Right atrium auricular region (tissue), 2 donors: ENCODE measurements at places on chromosomes 5 and 9. TPM values are rescaled to one million over a fixed set of nuclear protein-coding genes. Genes with fewer than 3 reads are reported as not detected.
A peak's percentile ranks its signal among the peaks of the same experiment; 100 is the strongest.

The ATP10B gene
- total RNA-seq: 0.47 TPM

DNA sequence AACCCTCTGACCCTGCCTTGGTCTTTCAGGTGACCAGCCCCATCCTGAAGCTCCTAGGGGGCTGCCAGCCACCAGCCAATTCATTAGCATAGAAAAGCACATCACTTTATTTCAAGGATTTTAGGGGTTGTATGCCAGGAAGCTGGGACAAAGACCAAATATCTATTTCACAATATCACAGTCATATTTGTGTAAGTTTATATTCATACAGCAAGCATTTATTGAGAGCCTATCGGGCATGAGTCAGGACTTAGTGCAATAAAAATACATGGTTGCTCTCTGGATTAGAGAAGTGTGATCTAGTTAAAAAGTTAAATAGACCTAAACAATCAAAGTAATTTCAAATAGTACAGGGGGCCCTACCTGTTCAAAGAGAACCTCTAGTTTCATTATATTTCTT, 113.8 kb downstream of the ERCC6L2 start:
- DNase-seq: no peak

The CARTPT gene
- total RNA-seq: not detected

- DNase-seq: no peak
Measured at GRCh38 chr5:156037151-156037909, 289.6 kb upstream of the SGCD start.

GRCh38 chr5:78289911-78290310, 4.6 kb downstream of the AP3B1 start:
- DNase-seq: no peak

- DNase-seq: no peak
Measured at GRCh38 chr9:124010665-124011321, 775 bp upstream of the LHX2 start.

The DNM1 gene
- total RNA-seq: 3.9 TPM

DNA sequence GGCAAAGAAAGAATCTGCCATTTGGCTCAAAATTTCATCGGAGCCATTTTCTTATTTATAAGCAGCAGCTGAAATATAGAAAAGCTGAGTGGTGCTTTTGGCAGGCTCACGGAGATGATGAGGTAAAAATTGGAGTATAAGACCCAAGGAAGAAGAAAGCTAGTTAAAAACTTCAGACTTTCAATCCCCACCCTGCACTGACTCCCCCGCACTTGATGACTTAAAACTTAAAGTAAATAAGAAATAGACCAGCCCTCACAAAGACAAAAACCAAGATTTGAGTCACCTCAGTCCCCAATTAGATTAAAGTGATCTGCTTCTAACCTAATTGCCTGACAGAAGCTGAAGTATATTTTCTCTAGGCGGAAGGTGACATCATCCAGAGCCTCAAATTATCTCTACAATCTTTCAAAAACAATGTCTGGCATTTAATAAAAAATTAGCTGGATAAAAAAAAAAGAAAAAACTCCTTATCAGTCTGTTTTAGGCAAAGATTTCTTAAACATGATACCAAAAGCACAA, 124.0 kb upstream of the PJA2 start:
- DNase-seq: no peak

DNA sequence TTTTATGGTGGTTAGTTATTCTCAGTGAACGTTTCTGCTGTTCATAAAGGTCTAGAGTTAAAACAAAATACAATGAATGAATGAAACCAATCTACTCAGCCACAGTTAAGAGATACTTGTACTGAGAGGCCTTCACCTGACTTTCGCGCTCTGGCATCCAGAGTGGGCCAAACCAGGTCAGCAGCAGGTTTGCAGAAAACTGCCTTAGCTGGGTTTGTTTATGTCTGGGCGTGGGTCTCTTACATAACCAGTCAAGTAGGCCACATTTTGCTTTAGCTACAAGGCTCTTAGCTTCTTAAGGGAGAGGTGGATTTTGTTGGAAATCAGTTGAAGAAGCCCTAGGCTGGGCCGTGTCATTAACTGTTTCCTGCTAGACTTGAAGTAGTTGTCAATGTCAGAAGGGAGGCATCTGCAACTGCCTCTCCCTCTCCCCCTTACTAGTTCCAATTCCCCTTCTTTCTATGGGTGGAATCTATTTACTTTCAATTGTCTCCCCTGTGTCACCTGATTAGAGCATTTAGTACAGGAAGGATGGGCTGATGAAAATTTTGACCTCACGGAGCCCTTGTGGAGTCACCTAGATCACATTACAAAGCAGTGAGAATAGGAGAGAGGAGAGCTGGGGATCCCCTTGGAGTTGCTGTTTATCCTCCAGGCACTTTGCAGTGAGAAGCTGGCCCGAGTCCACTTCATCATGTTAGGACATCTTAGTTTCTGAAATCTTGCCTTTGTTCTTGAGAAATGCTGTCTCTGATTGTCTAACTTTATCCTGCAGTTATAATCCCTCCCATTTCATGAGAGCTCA, 200.5 kb downstream of the ARHGEF28 start:
- no peak for DNase-seq

- DNase-seq: no peak
Measured at GRCh38 chr5:171152382-171152781, 156.7 kb upstream of the TLX3 start.

- no peak for DNase-seq
Measured at GRCh38 chr5:139828207-139828895, 32.7 kb downstream of the PSD2 start.

The KIF12 gene
- total RNA-seq: not detected

DNA sequence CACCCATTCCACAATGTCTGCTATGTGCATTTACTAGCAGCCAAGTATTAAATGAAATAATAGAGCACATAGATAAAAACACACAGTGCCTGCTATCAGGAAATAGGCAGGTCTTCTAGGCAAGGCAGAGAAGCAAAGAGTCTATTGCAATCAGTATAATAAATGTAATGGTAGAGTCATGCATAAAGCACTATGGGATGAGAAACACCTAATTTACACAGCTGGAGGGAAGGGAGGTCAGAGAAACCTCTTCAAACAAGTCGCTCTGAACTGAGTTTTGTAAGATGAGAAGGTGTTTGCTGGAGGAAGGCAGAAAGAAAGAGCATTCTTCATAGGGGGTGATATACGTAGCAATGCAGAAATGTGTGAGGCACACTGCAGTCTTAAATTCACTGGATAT, 341.0 kb upstream of the DMAC1 start:
- no peak for DNase-seq

- no peak for DNase-seq
Measured at GRCh38 chr9:125963932-125964331, 216.8 kb downstream of the PBX3 start.

The SUSD3 gene
- 11.8 TPM for total RNA-seq

DNA sequence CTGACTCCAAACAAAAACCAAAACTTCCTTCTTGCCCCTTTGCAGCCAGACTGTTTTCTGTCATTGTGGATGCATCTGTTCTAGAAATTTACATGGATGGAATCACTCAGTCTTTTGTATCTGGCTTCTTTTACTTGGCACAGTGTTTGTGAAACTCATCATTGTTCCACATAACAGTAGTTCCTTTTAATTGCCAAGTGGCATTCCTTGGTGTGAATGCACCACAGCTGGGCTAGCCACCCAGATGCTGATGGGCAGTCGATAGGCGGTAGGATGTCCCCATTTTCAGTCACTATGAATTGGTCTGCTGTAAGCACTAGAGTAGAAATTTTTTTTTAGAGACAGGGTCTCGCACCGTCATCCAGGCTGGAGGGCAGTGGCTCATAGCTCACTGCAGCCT, 6.3 kb upstream of the CLPTM1L start:
- DNase-seq: no peak

The LPAR1 gene
- total RNA-seq: 48.2 TPM

- no peak for DNase-seq
Measured at GRCh38 chr9:76657265-76657664, 107.0 kb upstream of the PCA3 start.

DNA sequence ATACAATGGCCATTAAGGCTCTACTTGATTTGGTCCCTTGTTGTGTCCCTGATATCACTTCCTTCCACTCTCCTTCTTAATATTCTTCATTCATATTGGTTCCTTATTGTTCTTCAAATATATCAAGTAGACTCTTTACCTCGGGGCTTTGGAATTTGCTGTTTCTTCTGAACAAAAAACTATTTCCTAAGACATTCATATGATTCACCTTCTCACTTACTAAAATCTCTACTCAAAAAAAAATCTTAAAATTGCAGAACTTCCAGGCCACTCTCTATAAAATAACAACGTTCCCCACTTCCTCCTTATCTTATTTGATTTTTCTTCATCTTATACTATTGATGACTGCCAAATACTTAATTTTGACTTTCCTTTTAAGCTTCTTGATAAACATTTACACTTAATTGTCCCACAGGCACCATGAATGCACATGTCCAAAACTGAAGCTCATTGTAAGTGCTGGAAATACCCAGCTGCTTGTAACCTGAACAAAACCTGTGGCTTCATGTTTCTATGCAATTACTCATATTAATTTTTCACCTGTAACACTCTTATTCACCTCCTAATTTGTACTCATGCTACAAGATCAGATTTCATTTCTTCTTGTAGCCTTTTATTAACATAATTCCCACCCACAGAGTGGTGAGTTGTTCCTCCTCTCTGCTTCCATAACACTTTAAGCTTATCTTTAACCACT, 58.4 kb upstream of the NUDT12 start:
- no peak for DNase-seq

DNA sequence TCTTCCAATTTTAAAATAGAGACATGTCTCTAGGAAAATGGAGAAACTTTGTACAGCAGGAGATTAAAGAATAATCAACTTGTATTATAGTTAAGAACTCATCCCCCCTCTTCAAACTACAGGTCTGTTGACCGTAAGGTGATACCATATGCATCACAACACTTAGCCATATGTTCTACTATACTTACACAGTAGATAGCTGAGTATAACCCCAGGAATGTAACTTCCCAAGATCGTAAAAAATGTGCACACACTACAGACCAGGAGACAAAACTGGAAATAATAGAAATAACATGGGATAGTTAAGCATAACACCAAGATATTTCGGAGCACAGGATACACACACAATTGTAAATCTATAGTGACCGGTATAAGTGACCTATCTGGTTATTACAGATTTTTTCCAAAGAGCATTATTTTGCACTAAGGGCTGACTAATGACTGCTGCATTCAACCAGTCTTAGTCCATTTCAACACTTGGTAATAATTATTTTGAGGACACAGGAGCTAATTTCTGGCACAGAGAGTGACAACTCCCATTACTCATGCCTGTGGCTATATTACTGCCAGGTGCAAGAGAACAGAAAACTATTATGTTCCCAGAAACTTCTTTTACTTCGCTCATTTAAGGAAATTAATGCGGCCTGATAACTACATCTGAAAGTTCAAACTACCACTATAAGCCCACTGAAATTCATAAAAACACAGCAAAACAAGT, 15.4 kb upstream of the ZNF622 start:
- DNase-seq: no peak

GRCh38 chr5:71996789-71997188, 110.5 kb upstream of the MAP1B start:
- no peak for DNase-seq

DNA sequence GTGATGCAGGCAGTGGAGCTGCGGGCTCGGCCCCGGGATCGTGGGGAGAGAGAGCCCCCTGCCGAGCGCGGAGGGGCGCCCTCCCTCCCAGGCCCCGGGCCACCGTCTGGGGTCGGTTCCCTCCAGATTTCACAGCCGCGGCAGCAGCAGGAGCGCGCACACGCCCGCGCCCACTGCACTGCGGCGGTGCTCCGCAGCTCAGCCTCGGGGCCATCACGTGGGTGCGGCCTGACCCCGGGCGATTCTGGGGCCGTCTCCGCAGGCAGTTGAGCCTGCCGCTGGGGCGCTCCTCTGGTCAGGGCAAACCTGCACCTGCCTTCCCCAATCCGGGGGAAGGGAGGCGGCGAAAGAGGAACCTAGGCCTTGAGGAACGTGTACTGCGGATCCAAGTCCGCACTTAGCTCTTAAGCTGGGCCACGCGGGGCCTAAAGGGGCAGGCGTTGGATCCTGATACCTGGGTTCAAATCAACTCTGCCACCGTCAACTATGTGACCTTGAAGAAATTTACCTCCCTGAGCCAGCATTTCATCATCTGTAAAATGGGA, 9.4 kb upstream of the DELE1 start:
- peak; percentile 63 for DNase-seq

- DNase-seq: no peak
Measured at GRCh38 chr5:36029914-36030313, 36.8 kb downstream of the UGT3A2 start.

The SREK1IP1 gene
- total RNA-seq: 4.6 TPM

The RASGEF1C gene
- 0.67 TPM for total RNA-seq

- DNase-seq: peak; percentile 80
Measured at GRCh38 chr9:120928483-120929228, 2.1 kb upstream of the TRAF1 start.

The CDH9 gene
- total RNA-seq: not detected

DNA sequence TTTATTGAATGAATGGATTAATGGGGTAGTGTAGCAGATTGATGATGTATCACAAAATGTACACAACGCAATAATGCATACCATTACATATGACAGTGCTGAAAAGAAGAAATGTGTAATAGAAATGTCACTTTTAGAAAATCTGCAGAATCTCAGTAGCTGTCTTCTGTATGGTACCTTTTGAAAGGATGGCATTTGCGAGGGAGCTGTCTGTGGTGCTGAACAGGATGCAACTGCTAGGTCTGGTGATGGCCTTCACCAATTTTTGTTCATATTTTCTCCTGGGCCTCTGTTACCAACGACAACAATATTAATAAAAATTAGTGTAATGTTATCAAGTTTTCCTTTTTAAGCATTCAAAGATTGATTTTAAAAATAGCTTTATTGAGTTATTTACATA, 36.2 kb upstream of the OTULIN start:
- DNase-seq: no peak

- DNase-seq: no peak
Measured at GRCh38 chr9:82110881-82111280, 122.3 kb downstream of the SPATA31D1 start.

GRCh38 chr5:78757269-78758053, 108.9 kb upstream of the LHFPL2 start:
- no peak for DNase-seq

DNA sequence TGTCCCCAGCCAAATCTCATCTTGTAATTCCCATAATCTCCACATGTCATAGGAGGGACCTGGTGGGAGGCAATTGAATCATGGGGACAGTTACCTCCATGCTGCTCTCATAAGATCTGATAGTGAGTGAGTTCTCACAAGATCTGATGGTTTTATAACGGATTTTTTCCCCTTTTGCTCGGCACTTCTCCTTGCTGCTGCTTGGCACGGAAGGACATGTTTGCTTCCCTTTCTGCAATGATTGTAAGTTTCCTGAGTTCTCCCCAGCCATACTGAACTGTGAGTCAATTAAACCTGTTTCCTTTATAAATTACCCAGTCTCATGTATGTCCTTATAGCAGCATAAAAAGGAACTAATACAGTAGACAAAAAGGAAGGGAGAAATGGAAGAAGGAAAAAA, 76.7 kb upstream of the CCNG1 start:
- no peak for DNase-seq
